MCF 10A (cell line): ENCODE measurements at places on chromosomes 7 and 10. TPM values are rescaled to one million over a fixed set of nuclear protein-coding genes. Genes with fewer than 3 reads are reported as not detected.
A peak's percentile ranks its signal among the peaks of the same experiment; 100 is the strongest.

GRCh38 chr7:86094166-86094669 is 549.5 kb upstream of the GRM3 start:
- DNase-seq: no peak

DNA sequence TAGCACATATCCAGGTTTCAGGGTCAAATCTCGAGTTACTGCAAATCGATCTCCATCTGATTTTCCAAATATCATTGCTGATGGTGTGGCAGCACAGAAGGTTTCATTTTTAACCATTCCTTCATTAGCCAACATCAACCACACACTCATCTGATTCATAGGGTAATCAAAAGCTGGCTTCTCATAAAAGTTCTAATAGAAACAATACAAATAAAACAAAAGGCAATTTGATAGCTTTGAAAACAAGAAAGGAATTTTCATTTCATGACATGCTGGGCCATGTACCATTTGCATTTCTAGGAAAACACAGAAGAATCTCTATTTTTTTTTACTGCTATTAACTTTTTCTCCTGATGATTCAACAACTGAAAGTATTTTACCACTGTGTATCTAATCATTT is 147.7 kb upstream of the SLC26A5 start:
- DNase-seq: no peak

- DNase-seq: no peak
Measured at GRCh38 chr10:36383349-36383748, 741.3 kb upstream of the FZD8 start.

- peak; percentile 78 for DNase-seq
Measured at GRCh38 chr7:56097700-56098099, 4.9 kb upstream of the PHKG1 start.

- peak; percentile 84 for DNase-seq
Measured at GRCh38 chr7:27873981-27874957, 134.3 kb downstream of the TAX1BP1 start.

GRCh38 chr7:73338321-73338720 is 10.4 kb downstream of the FKBP6 start:
- no peak for DNase-seq

DNA sequence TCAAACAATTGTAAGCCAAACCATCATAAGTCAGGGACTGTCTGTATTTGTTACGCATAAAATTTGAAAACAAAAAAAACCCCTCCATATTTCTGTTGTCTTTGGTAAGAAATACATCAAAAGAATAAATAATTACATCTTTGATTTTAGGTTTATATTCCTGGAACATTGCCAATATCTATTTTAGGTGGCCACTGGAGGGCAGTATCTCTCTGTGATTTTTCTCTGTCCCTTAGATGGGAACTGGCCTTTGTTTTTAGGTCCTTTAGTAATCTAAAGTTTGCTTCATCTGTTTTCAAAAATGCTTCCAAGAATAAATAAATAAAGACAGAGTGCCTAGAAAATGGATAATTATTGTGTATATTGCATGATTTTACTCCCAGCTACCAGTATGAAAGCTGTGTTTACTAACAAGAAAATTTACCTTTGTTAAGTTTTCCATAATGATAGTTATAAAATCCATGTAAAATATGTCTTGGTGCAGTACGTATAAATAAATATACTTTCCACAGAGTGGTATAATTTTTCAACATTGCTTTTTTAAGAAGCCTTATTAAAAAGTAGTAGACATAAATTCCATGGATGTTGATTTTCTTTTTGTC is 64.2 kb downstream of the PHYHIPL start:
- DNase-seq: peak; percentile 56

The RBP4 gene
- total RNA-seq: not detected in 2 replicates

GRCh38 chr7:127845522-127846214 is 185.6 kb downstream of the LRRC4 start:
- no peak for DNase-seq

- DNase-seq: no peak
Measured at GRCh38 chr10:127986531-127987466, 79.9 kb downstream of the PTPRE start.

DNA sequence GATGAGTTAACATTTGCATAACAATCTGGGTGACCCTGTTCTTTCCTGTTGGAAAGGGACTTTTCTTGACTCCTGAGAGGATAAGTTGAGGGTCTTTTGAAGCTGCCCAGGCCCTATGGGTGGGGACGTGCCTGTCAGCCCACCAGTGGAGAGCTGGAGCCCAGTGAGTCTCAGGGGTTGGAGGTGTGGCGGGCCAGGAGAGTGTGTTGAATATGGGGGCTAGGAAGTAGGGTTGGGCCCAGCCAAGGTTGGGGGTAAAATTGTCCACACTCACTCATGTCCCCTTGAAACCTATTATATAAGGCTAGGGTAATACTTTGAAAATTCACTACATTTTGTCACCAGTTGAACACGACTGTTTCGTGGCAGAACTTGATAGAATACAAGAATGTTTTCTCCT is 17.9 kb upstream of the KAT6B start:
- no peak for DNase-seq

- peak; percentile 16 for DNase-seq
Measured at GRCh38 chr7:122136078-122136477, 8.0 kb downstream of the AASS start.
